ENCODE measurements at places on chromosomes 6 and 20.
A peak's percentile ranks its signal among the peaks of the same experiment; 100 is the strongest.

- DNase-seq: peak; percentile 18
Observed at GRCh38 chr20:57388953-57389694, 2.1 kb upstream of the RBM38 start.

DNA sequence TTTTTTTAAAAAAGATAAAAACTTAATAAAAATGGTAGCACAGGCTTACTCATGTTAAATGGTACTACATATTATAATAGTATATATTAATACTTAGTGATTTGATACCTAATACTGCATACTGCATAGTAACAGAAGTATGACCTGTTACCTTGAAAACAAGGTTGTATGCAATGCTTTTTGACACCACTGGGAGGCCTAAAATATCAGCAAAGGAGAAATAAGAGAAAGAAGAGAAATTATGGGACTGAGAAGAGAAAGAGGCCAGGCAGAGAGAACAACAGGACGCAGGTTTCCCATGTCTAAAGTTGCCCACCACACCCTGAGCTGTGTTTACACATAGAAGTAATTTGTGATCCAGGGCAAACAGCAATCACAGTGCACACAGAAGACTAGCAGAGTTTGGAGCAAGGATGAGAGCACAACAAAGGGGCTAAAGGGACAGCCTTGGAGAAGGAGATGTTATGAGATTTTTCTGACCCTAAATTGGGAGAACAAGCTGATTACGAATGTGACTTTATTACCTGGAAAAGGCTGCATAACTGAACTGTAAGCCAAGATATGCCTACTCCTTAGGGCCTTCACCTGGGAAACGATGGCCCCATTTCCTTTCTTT is 73.2 kb downstream of the ROS1 start:
- peak; percentile 0 for DNase-seq

DNA sequence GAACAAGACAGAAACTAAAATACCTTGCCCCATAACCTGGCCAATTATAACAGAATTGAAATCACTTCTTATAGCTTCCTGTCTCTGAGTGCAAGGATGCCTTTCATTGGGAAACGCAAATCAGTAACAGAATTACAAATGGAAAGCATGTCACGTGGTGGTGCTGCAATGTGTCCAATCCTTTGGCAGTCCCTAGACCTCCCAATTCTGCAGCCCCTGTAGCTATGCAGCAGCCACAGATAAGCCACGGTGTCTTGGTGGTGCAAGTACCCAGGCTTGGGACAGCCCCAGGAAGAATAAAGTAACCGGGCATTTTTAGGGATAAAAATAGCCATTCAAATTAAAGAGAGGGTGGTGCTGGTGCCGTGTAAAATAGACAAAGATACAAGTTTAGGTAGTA is 134.6 kb upstream of the CCN2 start:
- no peak for DNase-seq

GRCh38 chr6:84026721-84027164 is 6.8 kb upstream of the MRAP2 start:
- DNase-seq: no peak

DNA sequence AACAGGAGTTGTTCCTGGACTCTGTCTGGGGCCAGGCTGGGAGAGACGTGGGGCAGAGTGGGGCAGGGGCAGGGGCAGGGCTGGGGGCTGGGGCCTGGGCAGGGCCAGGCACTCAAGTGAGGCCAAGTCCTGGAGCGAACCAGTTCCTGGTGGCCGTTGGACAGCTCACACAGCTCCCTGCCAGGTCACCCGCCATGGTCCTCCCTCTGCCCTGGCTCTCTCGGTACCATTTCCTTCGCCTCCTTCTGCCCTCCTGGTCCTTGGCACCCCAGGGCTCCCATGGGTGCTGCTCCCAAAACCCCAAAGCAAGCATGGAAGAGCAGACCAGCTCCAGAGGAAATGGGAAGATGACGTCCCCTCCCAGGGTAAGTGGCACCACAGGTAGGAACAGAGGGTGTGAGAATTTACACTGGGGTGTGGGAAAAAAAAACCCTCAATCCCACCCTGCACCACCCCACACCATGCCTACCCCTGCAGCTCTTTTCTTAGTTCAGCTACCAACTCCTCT is at the start of gene MCCD1:
Gene MCCD1, plus strand, starts transcription at position 142 of the 508 bp plus-strand sequence. Its CDS starts 53 bp downstream, at position 195.
- no peak for DNase-seq

GRCh38 chr20:64191002-64191401 is 26.8 kb downstream of the MYT1 start:
- DNase-seq: no peak

Data from fibroblast of the conjunctiva (primary cell).